ENCODE measurements at places on chromosomes 2 and 18.

GRCh38 chr18:500632-501405 is at the start of gene COLEC12:
TSS of gene COLEC12 (minus strand) at chr18:500701. CDS start at chr18:500514, 187 bp downstream.
- DNase-seq: no peak

GRCh38 chr2:68325056-68325455 is 5.3 kb upstream of the CNRIP1 start:
- no peak for DNase-seq

DNA sequence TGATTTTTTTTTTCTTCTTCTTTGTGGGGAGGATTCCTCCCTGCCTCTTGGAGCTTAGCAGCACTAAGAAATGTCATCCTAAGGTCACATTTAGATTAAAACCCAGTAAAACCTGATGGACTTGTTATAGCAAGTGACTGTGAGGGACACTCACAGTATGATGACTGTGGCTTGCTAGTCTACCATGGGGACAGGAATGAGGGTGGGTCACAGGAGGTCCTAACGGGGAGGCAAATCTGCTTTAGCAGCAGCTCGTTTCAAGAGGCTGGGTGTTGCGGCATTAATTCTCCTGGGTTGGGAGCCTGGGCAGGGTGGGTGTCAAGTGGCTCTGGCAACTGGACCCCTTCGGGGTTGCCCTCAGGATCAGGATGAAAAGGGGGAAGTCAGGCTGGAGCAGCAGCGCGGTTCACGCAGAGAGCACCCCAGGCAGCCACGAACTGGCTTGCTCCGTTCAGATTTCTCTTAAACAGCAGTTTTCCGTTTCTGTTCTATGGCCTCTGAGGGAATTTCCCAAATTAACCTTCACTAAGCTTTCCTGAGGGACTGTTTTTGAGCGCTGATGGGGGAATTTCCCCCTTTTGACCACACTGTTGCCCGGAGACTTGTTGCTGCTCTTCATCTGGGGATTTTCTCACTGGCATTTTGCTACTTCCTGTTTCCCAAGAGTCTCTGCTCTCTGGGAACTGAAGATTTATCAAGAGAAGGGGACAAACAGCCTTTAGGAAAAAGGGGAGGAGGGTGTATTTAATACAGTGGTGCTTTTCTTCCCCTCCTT is 59.8 kb upstream of the PELI1 start:
- DNase-seq: no peak

- DNase-seq: no peak
Observed at GRCh38 chr2:97808816-97809215, 95.4 kb downstream of the ZAP70 start.
